NCI-H1092 treated with DMSO at 0.1 percent for 48 hours (cell line): ENCODE measurements at places on chromosomes 6 and 20.

GRCh38 chr6:113350461-113350860, 506.7 kb upstream of the MARCKS start:
- DNase-seq: no peak

DNA sequence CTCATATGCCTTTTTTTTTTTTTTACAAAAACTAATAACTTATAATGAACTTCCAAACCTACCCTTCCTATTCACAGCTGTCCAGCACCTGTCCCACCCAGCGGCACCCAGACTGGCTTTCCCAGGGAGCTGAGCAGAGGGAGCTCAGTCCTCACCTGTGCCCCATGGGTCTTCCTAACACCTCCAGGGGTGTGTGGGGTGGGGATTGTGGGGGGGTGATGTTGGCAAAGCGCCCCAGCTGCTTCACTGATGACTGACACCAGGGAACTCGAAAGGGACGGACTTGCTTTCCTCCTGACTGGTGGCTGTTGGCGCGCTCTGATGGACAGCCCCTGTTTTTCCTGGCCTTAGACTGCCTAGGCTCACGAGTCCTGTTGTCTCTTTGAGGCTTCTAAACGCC, 14.2 kb upstream of the SYNJ2 start:
- no peak for DNase-seq

DNA sequence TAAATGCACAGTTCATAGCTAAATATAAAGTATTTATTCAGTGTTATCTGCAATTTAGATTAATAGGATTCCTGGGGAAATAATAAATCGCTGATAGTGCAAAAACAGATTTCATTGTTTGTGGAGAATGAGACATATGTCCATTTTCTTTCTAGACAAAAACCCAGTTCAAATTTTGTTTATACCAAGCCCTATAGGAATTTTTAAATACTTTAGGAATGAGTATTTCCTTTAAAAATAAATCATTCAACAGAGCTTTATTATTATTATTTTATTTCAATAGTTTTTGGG, 86.5 kb downstream of the METTL24 start:
- DNase-seq: no peak

DNA sequence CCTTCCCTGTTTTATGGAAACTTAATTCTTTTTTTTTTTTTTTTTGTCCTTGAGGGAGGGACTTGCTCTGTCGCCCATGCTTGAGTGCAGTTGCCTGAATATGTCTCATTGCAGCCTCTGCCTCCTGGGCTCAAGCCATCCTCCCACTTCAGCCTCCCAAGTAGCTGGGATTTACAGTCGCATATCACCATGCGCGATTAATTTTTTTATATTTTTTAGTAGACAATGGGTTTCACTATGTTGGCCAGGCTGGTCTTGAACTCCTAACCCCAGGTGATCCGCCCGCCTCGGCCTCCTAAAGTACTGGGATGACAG, 654 bp downstream of the TMEM14C start:
- no peak for DNase-seq

GRCh38 chr6:36594816-36595643, 868 bp downstream of the SRSF3 start:
- DNase-seq: peak; percentile 46

DNA sequence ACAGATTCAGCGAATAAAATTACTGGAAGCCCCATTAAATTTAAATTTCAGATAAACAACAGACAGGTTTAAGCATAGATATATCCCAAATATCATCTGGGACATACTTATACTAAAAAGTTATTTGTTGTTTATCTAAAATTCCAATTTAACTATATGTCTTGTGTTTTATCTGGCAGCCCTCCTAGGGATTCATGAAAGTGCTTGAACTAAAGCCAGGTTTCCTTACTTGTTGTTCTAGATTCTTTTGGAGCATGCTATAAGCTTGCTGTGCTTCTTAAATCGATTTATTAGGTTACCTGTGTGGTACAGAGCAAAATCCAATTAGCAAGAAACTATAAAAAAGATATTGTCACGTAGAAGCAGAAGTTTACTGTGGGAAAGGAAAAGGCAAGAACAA, 202.5 kb upstream of the GMDS start:
- DNase-seq: no peak

DNA sequence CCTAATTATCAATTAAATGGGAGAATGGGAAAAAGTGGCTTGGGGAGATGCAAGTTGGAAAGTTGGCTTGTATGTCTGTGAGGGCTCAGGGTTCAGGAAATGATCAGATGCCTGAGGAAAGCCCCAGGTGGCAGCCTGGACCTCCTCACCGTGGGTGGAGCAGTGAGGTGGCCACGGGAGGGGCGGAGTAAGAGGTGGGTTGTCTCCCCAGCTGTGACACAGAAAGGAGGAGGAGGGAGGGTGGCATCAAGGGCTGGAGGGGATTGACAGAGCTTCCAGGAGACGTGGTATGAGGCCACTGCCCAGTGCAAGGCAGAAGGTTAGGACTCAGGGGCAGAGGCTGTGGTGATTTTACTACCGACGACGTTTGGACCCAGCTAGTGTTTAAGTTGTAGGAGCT, 672.2 kb downstream of the PRKN start:
- no peak for DNase-seq

- no peak for DNase-seq
Observed at GRCh38 chr6:110595112-110595511, 118.7 kb upstream of the SLC22A16 start.

DNA sequence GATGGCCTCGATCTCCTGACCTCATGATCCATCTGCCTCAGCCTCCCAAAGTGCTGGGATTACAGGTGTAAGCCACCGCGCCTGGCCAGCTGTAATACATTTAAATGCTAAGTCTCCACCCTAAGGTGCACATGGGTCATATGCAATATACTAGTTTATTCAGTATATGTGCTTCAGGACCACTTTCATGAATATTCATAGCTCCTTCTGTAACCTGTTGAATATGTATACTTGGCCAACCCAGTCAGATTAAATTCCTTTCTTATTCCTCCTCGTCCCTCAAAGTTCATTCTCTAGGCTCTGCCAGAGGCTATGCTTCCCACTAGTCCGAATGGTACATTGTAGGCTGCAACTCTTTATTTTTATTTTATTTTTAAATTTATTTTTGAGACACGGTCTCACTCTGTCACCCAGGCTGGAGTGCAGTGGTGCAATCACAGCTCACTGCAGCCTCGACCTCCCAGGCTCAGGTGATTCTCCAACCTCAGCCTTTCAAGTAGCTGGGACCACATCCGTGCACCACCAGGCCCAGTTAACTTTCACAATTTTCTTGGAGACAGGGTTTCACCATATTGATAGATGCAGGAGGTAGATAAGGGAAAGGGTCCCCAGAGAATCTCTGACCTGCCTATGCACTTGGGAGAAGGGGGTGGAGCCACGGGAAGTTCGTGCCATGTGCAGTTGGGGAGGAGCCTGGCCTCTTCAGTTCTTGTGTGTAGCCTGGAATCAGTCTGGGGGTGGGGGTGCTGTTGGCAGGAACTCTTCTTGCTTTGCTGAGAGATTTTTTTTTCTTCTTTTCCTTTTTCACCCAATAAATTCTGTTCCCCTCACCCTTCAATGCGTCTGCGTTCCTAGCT, 41.3 kb upstream of the DDR1 start:
- DNase-seq: no peak

GRCh38 chr20:7758406-7758805, 181.9 kb downstream of the HAO1 start:
- no peak for DNase-seq

- no peak for DNase-seq
Observed at GRCh38 chr6:137357263-137357947, 136.8 kb downstream of the OLIG3 start.

- DNase-seq: no peak
Observed at GRCh38 chr6:166910601-166911000, 45.7 kb downstream of the RNASET2 start.

- no peak for DNase-seq
Observed at GRCh38 chr6:22327881-22328280, 31.0 kb upstream of the PRL start.

- DNase-seq: no peak
Observed at GRCh38 chr6:12028213-12028612, 16.1 kb downstream of the HIVEP1 start.

- DNase-seq: no peak
Observed at GRCh38 chr6:41896281-41896680, 1.1 kb upstream of the USP49 start.

GRCh38 chr20:23090147-23090546, 4.0 kb upstream of the CD93 start:
- DNase-seq: no peak

- no peak for DNase-seq
Observed at GRCh38 chr6:2872423-2873358, 30.4 kb downstream of the SERPINB9 start.
